ENCODE measurements at places on chromosomes 4 and X.

DNA sequence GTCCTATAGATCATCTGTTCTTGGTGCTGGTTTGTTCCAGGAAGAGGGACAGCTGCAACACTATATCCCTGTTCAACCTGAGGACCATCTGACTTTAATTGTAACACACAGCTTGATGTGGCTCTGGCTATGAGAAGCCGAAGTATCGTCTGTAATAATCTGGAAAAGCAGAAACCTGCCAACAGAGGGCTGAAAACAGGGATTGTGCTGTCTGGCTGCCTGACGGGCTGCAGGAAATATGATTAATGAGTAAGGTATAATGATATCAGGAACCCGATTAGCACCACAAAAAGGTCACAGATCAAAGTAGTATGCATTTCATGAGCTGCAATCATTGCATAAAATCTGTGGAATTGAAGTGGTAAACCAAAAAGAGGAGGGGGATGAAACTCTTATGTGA lies 170.4 kb upstream of the MAB21L2 start:
- DNase-seq = no peak

DNA sequence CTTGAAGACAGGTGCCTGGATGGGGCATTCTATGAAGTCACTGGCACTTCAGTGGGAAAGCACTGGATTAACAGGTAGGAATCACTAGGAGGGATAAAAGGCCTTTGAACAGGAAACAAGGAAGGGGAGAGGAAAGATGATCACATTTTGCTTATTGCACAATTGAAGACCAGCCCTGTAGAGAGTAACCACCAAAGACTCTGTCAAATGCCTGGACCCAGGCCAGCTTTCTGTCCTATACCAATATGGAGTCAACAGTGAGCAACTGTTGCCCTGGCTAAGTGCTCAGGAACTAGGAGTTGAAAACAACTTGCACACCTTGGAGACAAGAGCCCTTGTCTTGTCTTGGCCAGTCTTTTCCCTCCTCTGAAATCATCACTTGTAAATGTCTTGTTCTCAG lies 14.1 kb upstream of the RTL3 start:
- DNase-seq = no peak

DNA sequence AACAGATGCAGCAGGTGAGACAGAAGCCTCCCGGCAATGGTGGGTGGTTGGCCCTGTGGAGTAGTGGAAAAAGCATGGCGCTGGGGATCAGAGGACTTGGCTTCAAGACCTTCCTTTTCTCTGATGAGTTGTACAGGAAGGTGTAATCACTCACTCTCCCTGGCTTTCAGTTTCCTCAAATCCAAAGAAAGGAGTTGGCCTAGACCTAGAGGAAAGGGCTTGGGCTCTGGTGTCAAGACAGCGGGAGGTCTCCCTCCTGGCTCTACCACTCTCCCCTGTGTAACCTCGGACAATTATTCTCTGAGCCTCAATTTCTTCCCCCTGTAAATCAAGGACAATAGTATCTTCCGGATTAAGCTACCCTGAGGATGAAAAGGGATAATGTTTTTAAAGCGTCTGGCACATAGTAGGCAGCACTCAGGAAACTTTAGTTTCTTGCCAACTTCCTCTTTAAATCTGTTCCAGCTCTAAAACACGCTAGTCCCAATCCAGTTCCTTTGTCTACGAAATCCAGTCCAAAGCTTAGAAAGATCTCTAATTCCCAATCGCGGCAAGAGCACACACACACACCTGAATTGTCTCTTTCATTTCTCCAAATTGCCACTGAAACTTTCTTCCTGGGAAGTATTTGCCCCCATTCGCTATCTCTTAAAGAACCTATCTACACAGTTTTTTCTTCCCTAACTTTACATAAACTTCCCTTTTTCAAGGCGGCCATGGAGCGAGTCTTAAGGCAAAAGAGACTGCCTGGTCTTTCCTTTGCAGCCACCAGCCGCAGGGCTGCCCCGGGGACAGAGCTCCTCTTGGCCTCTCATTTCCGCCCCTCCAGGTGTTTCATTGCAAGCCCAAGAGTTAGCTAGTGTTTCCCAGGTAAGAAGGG lies 29.9 kb upstream of the GPC4 start:
- DNase-seq = no peak

DNA sequence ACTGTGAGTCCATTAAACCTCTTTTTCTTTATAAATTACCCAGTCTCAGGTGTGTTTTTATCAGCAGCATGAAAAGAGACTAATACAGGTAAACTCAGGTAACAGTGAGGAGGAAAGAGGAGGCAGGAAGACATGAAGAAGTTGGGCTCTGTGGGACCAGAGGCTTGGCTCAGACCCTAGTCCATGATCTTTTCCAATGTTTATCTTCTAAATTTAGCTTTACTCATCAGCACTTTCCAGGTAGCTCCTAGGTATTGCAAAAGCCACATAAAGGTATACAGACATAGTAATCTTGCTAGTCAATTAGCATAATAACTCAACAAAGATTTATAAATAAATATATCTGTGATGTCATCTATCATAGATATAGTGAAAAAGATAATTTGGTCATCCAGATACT lies 11.2 kb upstream of the FRYL start:
- DNase-seq = no peak

- DNase-seq = no peak
These were observed 217.0 kb downstream of the GUCY2F start for GRCh38 chrX:109264878-109265277.
